ENCODE measurements at places on chromosomes 1 and 21.

- DNase-seq = no peak
Measured at GRCh38 chr1:67898033-67898726, 64.9 kb upstream of the GNG12 start.

DNA sequence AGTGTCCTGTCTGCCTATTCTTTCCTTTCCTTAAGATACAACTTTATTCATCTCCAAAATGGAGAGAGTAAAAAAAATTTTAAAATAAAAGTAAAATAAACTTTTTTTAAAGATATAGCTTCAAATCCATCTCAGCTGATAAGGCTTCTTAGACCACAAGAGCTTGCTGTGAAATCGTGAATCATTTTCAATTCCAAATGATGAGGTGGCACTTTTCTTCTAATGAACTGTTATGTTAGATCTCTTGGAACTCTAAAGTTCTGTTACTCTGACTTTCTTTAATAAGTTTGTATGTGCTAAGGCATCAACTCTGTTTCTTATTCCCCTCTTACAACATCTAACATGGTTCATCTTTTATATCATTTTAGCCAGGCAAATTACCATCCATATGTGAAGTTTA, 4.5 kb downstream of the SH3GLB1 start:
- DNase-seq = no peak

DNA sequence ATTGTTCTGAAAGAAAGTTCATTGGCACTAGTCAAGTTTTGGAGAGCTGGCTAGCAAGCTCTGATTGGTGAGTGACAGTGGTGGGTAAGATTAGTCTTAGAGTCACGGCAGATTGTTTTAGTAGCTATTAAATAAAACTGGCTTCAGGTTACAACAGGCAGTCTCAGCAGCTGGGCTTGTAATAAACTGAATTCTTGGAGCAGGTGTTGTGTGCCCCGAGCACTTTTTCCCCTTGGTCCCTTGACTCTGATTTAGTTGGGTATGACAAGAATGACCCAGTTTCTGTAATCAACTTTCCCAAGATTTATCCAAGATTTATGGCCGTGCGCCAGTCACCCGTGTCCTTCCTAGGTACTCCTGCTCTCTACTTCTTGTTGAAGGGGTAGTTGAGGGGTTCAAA, 40.2 kb downstream of the TBCE start:
- no peak for DNase-seq

- no peak for DNase-seq
Measured at GRCh38 chr1:98078596-98078995, 157.8 kb upstream of the DPYD start.

DNA sequence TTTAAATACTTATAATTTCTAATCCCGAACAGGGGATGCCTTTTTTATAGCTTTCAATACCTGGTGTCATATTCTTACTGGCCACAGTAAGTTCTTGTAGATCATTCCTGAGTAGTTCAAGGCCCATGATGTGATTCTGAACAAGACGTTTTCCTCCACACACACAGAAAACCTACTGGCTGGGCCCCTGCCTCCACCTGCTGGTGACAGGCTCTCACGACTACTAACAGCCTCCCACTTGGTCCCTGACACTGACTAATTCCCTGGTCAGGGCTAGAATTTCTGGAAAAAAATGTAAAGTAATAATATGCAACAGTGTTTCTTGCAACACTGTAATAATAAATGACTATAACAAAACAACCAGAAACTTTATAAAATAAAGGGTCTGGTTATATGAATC, 50.4 kb upstream of the RIPK4 start:
- DNase-seq = peak; percentile 64

DNA sequence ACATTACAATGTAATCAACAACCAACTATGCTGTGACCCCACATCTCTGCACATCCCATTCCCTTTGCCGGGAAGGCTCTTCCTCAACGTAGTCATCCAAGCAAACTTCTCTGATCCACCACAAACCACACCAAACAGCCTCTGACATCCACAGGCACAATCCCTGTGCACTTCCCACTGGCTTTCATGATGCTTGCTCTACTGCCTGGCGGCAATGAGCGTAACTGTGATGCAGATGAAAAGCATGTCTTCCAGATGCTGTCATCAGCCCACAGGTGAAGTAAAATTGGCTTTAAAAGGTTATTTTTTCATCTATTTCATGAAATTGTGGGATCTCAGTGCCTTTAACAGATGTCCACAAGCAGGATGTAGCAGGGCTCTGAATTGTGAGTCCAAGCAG, 635.2 kb downstream of the SMYD3 start:
- no peak for DNase-seq

- no peak for DNase-seq
Measured at GRCh38 chr1:178629252-178630154, 95.5 kb upstream of the RALGPS2 start.

- no peak for DNase-seq
Measured at GRCh38 chr1:77874804-77875445, 13.5 kb upstream of the NEXN start.

GRCh38 chr1:224331326-224331725, 1.4 kb upstream of the NVL start:
- no peak for DNase-seq

- DNase-seq = no peak
Measured at GRCh38 chr1:91874167-91874566, 11.8 kb downstream of the TGFBR3 start.

GRCh38 chr1:211903490-211904245, 73.1 kb upstream of the LPGAT1 start:
- no peak for DNase-seq

GRCh38 chr1:222931023-222931422, 116.2 kb downstream of the DISP1 start:
- no peak for DNase-seq

DNA sequence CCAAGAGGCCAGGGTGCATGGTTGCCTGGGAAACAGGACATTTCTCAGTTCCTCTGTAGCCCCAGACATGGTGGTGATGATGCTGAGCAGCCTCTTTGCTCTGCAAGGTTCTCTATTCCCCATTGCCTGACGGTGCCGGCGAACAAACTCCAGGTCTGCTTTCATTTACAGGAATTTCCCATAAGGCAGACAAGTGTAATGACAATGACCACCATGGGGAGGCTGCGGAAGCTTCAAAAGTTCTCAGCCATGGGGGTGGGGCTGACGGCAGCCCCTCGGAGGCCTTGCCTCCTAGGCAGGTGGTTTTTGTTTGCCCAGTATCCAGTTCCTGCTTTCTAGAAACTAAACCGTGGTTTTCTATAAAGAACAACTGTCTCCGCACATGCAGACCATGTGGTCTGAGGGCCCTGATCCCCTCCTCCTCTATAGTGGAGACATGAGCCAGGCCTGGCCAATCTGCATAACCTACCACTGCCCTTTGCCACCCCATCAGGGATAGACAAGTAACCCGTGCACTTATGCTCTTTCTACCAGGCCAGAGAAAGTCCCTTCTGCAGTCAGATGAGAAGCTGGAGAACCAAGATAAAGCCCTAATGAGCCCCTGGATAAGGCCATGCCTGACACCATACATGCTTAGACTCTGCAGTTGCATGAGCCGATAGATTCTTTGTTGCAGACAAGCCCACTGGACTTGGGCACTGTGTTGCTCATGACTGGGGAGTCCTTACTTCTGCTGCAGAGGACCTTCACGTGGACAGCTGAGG, 54.1 kb downstream of the LDLRAD2 start:
- DNase-seq = no peak

DNA sequence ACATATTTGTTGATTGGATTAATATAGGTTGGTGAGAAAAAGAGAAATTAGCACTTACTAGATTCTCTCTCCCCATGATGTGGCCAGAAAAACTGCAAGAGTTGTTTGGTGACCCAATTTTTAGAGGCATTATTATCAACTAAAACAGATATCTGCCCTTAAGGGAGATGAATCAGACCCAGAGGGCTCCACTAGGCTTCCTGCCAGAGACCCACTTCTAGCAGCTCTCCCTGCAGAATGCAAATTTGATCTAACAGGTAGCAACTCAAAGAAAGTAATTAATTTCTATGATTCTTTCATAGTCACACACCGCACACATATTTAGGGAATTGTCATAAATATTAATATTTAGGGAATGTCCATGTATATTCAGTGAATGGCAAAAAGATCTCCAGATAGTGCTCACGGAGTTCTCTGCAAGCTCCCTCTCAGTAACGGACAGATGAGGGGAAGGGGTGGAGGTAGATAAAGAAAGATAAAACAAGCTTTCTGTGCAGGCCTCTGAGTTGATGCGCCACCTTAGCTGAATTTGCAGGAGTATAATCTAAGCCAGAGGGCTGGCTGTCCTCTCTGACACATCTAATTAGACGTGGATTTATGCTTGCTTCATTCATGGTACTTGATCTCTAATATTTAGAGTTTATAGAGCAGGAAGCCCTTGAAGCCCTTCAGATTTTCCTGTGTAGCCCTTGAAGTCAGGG, 84.1 kb upstream of the CCDC190 start:
- no peak for DNase-seq
